ENCODE measurements at places on chromosomes 1 and 21.

GRCh38 chr1:166489670-166490436, 323.1 kb upstream of the FAM78B start:
- peak; percentile 10 for DNase-seq

GRCh38 chr1:152768847-152769533, 6.0 kb upstream of the LCE1F start:
- no peak for DNase-seq

DNA sequence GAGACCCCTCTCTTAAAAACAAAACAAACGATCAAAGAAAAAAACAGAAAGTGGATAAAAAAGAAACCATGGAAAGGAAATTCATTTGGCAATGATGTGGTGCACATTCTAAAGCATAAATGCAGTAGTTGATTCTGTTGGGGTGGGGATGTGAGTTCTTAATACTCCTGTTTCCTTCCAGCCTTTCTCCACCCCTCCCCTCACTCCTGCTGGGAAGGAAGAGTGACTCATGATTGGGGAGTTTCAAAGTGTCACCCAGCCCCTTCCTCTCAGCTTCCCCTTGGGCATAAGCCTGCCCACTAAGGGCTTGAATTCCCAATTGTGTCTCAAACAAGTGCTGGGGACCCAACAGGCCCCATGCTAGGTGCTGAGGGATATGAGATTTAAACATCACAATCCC, 6.7 kb upstream of the PINK1 start:
- DNase-seq = no peak

DNA sequence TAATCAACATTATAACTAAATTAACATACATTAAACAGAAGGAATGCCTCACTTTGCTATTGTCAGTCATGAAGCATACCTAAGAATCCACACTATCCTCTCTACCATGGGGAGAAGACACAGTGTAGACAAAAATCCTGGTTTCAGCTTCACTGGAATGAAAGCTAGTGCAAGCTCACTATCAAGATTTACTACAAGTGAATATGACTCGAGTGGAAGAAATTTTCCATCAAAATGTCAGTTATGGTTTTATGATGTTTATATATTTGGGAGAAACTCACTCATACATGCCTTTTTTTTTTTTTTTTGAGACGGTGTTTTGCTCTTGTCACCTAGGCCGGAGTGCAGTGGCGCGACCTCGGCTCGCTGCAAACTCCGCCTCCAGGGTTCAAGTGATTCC, 424.3 kb downstream of the KCNT2 start:
- no peak for DNase-seq

GRCh38 chr21:43956019-43956669, 56.0 kb upstream of the TRAPPC10 start:
- no peak for DNase-seq

- no peak for DNase-seq
These were observed 36.5 kb downstream of the NKAIN1 start for GRCh38 chr1:31203215-31203614.

- DNase-seq = no peak
These were observed 43.8 kb upstream of the DMBX1 start for GRCh38 chr1:46445773-46446256.

DNA sequence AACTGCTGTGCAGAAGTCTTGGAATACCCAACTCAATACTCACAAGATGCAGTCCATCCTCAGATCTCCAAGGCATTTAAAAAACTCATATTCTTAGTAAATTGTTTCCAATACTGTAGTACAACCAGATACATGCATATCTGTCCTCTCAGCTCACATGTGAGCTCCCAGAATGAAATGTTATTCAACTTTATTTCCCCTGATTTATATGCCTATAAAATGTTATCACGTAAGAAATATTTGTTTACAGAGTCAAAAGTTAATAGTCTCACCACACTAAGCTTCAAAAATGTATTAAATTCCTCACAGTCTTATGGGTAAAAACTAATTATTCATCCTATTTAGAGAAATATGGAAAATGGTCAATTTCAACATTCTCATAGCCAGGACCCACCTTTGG, 56.6 kb downstream of the LTN1 start:
- DNase-seq = no peak

DNA sequence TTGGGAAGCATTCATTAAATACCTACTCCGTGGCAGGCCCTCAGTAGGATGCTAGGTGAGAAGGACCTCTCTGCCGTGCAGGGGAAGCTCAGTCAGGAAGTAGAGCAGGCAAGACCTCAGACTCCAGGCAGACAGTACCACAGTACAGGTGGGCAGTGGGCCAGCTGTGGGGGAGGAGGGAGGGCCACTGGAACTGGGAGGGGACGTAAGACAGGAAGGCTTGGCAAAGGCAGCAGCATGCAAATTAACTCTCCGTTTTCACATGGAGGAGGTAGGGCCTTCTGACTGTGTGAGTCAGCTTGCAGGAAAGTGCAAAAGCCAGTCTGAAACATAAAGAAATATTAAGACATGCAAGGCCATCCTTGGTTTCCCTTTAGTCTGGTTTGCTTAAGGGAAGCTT, 157.7 kb downstream of the TRIM33 start:
- DNase-seq = no peak

- DNase-seq = no peak
These were observed 89.0 kb upstream of the BCAR3 start for GRCh38 chr1:93770640-93771039.

- DNase-seq = no peak
These were observed 312.8 kb downstream of the CAMTA1 start for GRCh38 chr1:7097938-7098592.

DNA sequence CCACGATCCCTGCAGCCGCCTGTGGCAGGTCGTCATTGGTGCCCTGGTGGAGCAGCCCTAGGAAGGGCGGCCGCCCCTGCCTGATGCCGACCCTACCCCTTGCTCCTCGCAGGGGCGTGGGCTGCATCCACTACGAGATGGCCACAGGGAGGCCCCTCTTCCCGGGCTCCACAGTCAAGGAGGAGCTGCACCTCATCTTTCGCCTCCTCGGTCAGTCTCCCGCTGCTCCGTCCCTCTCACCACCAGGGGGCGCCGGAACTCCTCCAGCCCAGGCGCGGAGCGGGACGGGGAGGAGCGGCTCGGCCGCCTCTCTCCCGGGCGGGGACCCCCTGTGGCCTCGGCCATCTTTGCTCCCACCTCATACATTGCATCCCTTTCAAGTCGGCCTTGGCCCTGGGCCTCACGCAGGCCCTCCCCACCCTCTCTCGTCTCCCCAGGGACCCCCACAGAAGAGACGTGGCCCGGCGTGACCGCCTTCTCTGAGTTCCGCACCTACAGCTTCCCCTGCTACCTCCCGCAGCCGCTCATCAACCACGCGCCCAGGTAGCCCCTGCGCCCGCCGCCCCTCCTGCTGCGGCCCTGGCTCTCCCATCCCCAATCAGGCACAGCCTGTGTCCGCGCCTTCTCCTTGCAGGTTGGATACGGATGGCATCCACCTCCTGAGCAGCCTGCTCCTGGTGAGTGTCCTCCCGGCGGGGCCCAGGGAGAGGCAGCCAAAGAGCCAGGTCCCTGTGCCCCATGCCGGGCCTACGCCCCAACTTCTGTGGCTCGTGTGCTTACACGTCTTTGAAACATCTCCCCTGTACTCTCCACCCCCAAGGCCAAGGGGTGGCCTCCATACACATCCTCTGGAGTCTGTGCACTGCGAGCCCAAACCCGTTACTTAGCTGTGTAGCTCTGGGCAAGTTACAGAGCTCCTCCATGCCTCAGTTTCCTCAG, 24.7 kb downstream of the CDK18 start:
- DNase-seq = peak; percentile 67

DNA sequence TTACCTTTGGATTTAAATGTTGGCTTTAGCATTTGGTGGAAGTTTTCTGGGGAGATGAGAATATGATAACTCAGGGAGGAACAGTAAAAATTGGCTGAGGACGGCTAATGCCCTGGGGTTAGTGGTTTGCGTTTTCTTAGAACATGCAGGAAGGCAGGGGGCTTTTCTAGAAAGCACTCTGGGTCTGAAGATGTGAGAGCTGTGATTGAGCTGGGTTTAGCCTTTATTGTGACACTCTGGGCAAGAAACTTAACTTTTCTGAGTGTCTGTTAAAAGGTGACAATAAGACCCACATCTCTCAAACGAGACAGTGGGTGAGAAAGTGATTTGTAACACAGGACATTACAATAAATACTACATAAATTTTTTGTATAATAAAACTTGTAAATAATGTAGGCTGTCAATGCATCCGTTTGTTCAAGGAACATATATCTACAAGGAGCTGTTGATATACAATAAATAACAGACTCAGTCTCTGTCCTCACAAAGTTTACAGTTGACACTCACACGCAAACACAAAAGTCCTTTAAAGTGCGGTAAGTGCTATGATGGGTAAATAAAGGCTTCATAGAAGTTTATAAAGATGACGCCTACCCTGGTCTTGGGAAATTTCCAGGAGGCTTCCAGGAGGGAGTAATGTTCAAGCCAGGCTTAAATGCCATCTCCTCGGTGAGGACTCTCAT, 49.5 kb upstream of the MRPS6 start:
- no peak for DNase-seq

DNA sequence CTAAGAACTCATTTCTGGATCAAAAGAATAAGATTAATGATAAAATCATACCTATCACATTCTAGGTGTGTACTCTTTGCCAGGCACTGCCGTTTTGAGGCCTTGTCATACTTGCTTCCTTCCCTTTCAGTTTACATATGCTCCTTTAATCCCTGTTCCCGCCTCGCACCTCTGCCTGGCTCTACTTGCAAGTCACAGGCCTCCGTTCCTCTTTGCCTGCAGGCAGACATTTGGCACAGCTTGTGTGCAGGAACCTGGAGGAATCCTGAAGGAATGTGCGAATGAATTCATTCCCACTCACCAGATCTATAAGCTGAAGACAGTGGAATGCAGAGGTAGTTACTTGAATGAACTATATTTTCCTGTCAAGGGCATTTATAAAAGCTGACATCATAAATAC, 13.8 kb downstream of the WLS start:
- no peak for DNase-seq

DNA sequence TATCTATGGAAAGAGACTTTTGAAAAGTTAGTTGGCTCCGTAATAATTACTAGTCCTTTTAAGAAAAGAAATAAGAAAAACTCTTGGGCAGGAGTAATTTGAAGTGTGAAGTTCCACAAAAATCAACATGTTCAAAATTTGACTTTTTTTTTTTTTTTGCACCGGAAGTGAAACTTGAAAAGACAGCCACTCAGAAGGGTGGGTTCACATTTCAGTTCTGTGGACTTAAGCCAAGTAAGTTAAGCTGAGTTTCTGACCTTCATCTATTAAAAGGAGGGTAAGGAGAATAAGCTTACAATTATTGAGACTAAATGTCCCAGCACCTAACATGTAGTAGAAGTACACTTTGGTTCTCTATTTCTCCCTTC, 11.0 kb downstream of the RO60 start:
- no peak for DNase-seq

GRCh38 chr1:168360151-168361021, 79.7 kb downstream of the TBX19 start:
- DNase-seq = no peak

DNA sequence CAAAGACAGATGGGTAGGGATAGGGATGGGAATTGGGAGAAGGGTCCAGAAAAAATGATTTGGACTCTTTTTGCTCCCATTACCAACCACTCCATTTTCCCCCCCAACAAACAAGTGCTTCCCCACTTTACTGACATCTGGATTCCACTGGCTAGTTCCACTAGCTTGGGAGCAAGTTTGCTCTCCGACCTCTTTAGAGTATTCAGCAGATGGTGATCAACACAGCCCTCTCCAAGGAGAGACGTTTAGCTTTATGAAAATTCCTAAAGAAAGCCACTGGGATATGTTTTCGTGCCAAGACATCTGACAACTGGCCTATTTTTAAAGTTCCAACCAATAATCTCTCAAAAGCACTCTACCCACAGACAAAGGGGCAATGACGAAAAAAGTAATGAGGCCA, 50.3 kb downstream of the ITPKB start:
- DNase-seq = no peak

DNA sequence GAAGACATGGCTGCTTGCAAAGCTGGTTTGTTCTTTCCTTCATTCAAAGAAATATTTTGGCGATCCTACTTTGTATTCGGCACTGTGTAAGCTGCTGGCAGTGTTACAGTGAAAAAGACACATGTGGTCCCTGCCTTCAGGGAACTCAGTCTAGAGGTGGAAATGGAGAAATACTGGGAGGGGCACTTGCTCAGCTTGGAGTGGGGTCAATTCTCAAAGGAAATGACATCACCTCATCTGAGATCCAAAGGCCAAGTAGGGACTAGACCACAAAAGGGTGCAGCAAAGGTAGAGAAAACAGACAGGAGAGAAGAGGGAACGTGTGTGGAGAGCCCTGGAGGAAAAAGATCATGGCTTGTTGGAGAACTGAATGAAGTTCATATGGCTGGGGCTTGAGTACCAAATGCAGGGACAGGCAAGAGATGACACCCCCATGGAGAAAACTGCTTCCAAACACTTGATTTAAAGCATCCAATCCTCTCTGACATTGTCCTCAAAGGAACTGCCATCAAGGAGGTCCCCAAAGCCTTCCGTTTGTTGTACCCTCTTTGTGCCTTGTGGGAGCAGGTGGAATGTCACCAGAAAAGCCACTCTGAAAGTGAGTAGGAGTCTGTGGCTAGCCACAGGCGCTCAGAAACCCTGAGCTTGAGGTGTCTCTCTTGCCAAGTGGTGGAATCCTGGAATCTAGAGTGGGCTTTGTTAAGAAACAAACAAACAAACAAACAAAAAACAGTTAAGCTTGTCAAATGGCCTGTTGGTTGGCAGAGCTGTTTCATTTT, 48.3 kb upstream of the TDRD10 start:
- no peak for DNase-seq

GRCh38 chr21:25296252-25296651, 311.0 kb downstream of the MRPL39 start:
- DNase-seq = no peak

- DNase-seq = no peak
These were observed 8.1 kb upstream of the TACSTD2 start for GRCh38 chr1:58585166-58585565.

Data from stimulated activated CD4-positive, alpha-beta T cell treated with anti-CD3 and anti-CD28 coated beads, Interleukin-15, amount 100 ng/mL, for 1 hour (primary cell).